ENCODE measurements at places on chromosomes 11 and 22.

DNA sequence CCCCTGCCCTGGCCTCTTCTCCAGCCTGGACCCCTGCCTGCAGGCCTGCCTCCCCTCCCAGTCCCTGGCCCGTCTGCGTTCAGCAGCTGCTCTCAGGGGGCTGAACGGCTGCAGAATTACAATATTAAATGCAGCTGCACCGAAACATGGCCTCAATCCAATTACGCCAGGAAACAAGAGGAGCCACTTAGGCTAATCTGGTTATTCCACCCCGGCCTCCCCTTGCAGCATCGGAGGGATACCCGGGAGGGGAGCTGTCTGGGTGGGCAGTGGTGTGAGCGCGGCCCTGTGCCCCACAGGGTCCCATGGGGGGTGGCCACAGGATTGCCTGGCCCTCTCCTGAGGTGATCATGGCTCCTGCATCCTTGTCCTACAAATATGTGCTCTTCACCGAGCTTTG lies 42.6 kb downstream of the FLRT1 start:
- DNase-seq: no peak

- DNase-seq: peak; percentile 3
These were observed 690 bp downstream of the CKAP5 start for GRCh38 chr11:46845440-46845739.

DNA sequence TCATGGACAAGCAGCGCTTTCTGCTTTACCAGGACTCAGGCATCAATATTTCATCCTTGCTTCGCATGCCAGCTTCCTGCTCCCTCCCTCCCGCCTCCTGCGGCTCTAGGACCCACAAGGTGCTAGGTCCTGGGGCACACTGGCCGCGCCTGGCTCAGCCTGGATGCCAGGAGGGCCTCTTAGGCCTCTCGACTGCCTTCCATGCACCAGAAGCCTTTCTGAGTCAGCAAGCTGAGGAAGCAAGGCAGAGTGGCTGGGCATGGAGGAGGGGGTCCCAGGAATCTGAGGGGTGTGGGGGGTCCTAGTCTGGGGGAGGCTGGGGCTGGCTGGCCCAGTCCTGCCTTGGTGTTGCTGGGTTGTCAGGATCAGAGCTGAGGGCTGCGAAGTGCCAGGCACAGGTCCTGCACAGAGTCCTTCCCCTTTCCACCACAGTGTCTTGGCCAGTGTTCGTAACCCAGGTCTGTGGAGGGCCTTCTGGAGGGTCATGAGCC lies 61.0 kb upstream of the THY1 start:
- no peak for DNase-seq

- DNase-seq: no peak
These were observed 24.9 kb upstream of the CCDC89 start for GRCh38 chr11:85710917-85711316.

Data from HFFc6 (cell line).